RKO (cell line): ENCODE measurements at places on chromosomes 12 and 14.

GRCh38 chr12:58976146-58976545, 55.8 kb upstream of the LRIG3 start:
- DNase-seq: no peak

- DNase-seq: no peak
Observed at GRCh38 chr12:41683023-41683422, 461.7 kb downstream of the GXYLT1 start.

GRCh38 chr14:106436310-106436905, 910.0 kb downstream of the TMEM121 start:
- peak; percentile 81 for DNase-seq

DNA sequence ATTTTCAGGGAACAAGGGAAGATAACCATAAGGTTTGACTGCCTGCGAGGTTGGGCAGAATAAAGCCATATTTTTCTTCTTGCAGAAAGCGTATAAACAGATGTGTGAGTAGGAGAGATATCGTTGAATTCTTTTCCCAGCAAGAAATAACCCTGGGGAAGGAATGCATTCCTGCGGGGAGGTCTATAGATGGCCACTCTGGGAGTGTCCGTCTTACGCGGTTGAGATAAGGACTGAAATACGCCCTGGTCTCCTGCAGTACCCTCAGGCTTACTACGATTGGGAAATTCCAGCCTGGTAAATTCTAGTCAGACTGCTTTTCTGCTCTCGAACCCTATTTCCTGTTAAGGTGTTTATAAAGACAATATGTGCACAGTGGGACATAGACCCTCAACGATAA, 225.0 kb downstream of the LRIG3 start:
- no peak for DNase-seq

DNA sequence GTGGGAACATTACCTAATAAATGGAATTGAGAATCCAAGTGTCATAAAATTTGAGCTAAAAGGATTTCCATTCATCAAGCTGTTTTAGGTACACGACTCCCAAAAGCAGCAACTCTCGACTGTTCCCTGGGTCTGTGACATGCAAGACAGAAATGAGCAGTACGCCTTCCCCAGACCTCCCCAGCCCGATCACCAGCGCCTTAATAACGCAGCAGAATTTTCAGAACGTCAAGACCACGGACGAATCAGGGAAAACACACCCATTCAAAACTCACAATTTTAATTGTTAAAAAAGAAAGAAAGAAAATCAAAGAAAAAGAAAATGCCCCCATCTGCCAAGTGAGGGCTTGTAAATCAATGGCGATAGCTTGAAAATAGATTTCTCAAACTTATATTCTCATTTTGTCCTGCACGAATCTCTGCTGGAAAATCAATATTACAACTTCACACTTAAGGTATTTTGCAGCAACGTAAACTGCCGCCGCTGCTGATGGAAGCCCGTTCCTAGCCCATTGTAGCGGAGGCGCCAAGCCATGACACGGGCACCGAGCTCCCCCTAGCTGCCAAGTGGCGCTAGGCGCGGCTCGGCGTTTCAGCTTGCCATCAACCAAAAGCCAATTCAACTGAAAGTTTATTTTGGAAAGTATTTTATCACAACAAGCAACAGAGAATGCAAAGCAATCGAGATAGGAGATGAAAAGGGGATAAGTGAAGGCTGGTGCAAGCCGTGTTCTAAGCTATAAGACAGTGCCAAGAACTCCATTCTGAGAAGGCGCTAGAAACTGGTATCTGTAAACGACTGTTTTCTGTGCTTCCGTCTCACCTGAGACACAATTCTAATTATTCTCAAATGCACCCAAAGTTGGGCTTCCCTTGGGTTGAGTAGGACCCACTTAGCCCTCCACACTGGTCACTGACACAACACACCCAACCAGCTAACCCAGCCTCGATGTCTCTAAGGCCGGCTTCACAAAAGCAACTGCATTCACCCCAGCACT, 5.5 kb downstream of the BCL11B start:
- DNase-seq: peak; percentile 73

GRCh38 chr12:43805149-43805859, 813 bp downstream of the TWF1 start:
- peak; percentile 63 for DNase-seq

DNA sequence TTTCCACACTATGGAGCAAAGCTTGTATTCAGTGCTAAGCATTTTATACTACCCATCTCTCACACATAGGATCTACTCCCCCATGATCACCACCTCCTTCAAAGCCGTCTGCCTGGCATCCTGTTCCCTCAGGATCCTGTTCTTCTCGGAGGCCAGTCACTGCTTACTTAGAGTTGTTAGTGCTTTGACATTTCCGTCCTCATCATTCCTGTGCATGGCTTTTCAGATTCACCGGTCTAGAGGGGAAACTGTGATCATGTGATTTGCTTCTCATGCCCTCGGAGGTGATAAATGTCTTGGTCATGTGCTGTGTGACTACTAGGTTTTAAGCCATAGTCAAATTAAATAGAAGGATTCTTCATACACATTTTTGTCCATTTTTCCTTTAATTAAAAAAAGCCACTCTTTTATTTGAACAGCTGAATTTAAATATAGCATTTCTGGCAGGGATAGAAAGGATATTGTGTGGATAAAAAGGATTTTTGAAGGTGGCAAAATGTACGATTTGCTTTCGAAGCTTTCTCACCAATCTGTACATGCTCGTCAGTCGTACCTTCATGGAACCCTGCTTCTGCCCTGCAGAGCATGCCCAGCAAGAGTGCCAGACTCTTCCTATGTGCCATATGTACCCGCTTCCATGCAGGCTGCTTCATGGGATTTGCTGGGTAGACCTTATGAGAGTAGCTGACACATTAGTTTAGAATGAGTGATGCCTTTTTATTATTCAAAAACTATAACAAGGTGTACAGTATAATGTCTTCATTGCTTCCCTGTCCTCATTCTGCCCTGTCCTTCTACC, 53.3 kb downstream of the BMAL2 start:
- no peak for DNase-seq

- DNase-seq: no peak
Observed at GRCh38 chr12:118715647-118716046, 265.7 kb upstream of the SRRM4 start.

DNA sequence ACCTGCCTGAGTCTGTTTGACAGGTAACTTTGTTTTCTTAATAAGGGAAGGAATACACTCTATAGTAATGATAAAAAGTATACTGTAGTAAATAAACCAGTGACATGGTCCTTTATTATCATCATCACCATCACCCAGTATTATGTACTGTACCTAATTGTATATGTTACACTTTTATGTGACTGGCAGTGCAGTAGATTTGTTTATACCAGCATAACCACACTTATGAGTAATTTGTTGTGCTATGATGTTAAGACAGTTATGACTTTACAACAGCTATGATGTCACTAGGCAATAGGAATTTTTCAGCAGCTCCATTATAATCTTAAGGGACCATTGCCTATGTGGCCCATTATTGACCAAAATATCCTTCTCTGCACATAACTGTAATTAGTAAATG, 155.0 kb downstream of the NUBPL start:
- DNase-seq: no peak

GRCh38 chr12:325906-326305, 63.2 kb downstream of the KDM5A start:
- DNase-seq: no peak

DNA sequence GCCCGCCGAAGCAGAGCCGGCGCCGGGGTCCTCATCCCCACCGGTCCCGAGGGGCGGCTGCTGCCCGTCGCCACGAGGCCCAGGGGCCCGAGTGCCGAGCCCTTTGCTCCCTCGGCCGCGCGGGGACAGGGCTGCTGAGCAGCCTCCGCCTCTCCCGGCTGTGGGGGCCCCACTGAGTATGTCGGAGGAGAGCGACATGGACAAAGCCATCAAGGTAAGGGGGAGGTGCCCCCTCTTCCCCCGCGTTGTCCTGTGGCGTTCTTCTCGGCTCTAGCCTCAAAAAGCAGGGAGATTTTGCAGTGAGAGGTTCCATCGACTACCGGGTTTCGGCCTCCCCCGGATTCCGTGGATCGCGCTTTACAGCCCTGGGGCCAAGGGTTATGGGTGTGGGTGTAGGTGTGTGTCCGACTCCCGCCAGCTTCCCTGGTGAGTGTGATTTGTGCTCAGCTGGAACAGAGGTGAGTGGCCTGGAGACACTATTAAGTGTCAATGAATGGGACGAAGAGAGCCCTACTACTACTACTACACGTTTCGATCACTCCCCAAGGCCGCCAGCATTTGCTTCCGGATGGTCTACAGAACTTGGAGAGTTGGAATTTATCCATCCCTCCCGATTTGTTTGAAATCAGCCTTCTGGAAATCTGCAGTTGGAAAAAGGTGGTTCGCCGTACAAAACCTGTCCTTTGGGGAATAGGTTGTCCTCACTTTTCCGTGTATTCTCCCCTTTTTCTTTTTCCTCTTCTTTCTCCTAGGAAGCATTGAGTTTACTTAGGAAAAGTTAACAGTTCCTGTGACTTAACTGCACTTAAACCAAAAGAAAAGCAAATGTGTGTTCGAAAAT, 748 bp downstream of the MAPKAPK5 start:
- DNase-seq: peak; percentile 57

DNA sequence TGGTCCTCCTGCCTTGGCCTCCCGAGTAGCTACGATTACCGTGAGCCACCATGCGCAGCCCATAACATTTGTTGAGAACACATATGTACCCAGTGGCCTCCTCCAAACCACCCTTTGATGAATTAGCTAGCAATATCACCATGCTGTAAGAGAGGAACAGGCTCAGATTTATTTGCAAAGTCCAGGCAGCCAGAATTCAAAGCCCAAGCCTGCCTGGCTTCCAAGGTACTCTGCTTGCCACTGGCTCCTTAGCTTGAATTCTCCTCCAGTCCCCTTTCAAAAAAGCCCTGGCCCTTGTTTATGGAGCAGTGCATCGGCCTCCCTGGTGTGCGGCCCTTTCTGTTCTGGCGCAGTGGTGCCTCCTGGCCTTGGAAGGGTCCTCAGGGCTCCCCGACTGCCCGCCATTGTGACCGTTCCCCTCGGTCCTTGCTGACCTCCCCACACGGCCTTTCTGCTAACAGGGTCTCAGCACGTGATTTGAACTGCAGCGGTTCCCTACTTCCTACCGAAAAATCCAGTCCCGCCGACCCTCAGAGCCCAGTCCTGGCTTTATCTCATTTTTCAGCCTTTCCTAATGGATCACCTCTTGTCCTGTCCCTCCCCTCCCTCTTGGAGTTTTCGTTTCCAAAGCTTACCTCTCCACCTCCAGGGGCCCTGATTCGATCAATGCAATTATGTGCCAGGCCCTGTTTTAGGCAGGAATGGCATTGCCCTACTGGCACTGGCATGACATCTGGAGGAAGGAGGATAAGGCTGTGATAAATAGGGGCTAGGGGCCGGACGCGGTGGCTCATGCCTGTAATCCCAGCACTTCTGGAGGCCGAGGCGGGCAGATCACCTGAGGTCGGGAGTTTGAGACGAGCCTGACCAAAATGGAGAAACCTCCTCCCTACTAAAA, 22.0 kb downstream of the SLC25A29 start:
- no peak for DNase-seq

GRCh38 chr14:95218472-95219193, 61.3 kb upstream of the DICER1 start:
- no peak for DNase-seq

DNA sequence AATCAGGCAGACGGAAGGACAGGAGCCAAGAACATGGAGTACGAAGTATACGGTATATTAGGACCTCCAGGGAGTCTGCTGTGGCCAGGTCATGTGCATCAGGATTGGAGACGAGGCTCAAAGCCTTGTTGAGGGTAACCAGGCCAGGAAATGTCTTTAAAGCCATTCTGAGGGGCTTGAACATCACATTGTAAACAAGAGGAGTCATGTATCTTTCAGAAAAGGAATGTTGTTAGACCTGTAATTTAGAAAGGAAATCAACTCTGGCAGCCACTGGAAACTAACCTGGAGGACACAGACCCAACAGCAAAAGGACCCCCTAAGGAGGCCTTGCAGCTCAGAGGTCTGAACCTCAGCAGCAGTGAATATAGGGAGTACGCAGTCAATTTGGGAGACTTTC, 7.5 kb downstream of the MAP3K9 start:
- DNase-seq: no peak

- no peak for DNase-seq
Observed at GRCh38 chr12:2248901-2249381, 196.2 kb downstream of the CACNA1C start.

DNA sequence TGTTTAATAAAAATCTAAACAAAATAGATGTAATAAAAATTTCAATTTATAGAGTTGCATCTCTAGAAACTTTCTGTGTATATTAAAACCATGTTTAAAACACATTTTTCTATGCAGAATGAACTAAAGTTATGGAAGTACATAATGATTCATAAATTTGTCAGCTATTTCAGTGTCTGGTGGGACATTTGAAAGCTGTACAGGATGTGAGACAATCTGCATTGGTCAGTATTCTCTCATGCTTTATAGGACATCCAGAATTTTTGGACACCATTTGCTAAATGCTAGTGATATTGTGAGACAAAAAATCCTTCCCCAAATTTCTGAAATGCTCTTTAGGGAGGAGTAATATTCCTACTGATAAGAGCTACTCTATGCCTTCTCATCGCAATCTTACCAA, 13.3 kb downstream of the GPR135 start:
- no peak for DNase-seq

DNA sequence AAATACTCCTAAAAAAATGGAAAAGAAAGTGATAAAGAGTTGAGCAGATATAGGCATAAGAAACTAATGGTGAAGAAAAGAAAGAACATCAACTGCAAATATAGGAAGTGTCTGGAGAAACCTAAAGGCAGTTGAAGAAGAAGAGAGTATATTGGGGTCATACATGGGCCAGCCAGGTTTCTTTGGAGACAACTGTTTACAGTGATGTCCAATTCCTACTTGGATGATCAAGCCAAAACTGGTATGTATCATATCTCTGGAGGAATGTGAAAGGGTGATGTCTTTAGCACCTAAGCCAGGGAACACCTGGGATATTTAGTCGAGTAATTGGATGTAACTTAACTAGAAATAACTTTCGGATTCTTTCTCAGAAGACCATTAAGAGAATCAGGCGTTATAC, 129.3 kb upstream of the FLRT2 start:
- no peak for DNase-seq

DNA sequence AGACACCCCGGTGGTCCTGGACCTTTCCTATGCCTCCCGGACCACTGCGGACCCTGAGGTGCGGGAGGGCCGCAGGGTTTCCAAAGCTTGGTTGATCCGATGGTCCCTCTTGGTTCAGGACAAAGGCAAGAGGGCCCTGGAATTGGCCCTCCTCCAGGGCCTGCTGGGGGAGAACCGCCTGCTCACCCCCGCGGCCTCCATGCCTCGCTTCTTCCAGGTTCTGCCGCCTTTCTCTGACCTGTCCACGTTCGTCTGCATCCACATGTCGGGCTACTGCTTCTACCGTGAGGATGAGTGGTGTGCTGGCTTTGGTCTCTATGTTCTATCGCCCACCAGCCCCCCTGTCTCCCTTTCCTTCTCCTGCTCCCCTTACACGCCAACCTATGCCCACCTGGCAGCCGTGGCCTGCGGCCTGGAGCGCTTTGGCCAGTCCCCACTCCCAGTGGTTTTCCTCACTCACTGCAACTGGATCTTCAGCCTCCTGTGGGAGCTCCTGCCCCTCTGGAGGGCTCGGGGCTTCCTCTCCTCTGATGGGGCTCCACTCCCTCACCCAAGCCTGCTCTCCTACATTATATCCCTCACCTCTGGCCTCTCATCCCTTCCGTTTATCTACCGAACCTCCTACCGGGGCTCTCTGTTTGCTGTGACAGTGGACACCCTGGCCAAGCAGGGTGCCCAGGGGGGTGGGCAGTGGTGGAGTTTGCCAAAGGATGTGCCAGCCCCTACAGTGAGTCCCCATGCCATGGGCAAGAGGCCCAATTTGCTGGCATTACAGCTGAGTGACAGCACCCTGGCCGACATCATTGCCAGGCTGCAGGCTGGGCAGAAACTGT, 13.8 kb downstream of the CBLN3 start:
- no peak for DNase-seq

GRCh38 chr12:128314611-128315010, 47.6 kb downstream of the TMEM132C start:
- DNase-seq: no peak
